ENCODE measurements at places on chromosomes 11 and 22. TPM values are rescaled to one million over a fixed set of nuclear protein-coding genes. Genes with fewer than 3 reads are reported as not detected.

DNA sequence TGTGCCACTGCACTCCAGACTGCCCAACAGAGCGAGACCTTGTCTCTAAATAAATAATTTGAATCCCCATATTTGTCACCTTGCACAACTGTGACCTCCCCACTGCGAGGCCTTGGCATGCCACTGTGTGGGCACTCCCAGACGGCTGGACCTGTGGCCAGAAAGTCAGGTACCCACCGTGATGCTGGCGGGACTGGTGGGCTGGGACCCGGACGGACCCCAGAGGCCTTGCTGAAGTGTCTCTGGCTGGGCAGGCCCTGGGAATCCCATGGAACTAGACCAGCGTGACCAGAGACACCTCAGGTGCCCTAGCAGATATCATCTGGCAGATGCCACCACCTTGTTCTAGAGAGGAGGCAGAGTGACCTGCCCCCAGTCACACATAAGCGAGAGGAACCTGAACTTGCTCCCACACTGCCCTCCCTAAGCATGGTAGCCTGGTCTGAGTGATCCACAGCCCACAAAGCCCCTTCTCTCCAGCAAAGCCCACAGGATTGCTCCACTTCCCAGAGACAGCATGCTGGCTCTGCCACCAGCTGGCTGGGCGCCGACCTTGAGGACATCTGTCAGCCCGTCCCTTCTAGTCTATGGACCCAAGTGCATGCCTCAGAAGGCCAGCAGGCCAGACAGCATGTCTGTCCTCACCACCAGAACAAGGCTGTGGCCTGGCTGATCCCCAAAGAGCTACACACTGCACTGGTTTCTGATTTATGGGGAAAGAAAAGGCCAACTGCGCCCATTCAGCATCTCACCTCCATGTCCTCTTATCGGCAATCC lies 9.5 kb downstream of the MACROD1 start:
- no peaks in the 10 kb centered on the region for H3K36me3 ChIP-seq
- H3K27me3 ChIP-seq, result no peaks in the 10 kb centered on the region
- H3K27ac ChIP-seq, result no peak overlapping the region
- H3K4me3 ChIP-seq, result no peak overlapping the region
- no peak for DNase-seq

DNA sequence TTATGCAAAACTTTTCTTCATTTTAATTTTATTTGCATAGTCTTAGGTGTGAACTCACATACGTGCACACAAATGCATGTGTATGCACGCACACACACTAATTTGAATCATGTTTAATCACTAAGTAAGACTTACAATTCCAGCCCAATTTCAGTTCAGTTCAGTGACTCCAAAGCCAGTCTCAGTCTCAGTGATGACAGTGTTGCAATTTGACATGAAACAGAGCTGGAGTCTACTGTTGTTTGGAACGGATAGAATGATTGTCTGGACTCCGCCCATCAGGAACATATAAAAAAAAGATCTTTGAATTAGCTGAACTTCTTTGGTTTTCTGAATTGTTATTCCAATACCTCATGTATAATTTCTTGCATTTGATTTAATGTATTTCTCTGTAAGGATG lies 14.9 kb upstream of the OR51S1 start:
- H3K36me3 ChIP-seq, result no peaks in the 10 kb centered on the region
- no peaks in the 10 kb centered on the region for H3K27me3 ChIP-seq
- no peak overlapping the region for H3K27ac ChIP-seq
- no peaks in the 10 kb centered on the region for H3K4me1 ChIP-seq
- no peak for DNase-seq

- H3K4me3 ChIP-seq, result no peak overlapping the region
- no peak for DNase-seq
- H3K27me3 ChIP-seq, result no peaks in the 10 kb centered on the region
Observed at GRCh38 chr22:22215659-22216449, 28.7 kb upstream of the VPREB1 start.

GRCh38 chr11:47132490-47132889 lies 44.2 kb downstream of the ARFGAP2 start:
- H3K27ac ChIP-seq, result no peak overlapping the region
- H3K36me3 ChIP-seq, result no peaks in the 10 kb centered on the region
- no peak for DNase-seq
- no peaks in the 10 kb centered on the region for H3K4me1 ChIP-seq

DNA sequence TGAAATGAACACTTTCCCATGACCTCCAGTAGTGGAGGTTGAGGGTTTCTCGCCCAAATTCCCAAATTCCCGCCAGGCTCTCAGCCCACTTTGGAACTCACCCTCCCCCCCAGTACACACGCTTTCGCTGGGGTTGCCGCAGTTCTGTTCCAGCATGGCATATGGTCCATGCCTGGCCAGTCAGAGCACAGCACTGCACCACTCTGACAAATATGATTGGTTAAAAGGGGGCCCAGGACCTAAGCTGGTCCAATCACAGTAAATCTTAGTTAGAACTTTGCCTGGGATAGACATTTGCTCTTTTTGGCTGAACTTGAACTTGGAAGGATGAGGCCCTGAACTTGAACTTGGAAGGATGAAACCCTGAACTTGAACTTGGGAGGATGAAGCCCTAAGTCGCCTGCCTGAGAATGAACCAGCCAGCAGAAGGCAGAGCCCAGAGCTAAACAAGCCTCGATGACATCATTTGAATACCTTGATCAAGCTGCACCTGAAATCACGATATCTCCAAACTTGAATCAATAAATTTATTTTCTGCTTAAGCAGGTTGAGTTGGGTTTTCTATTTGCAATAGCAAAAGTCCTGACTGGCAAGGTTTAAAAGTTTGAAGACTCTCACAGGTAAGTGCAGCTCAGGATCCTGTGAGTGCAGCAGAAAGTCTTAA lies 12.6 kb upstream of the SSTR3 start:
- no peak overlapping the region for H3K4me3 ChIP-seq
- H3K27ac ChIP-seq, result no peak overlapping the region
- no peaks in the 10 kb centered on the region for H3K36me3 ChIP-seq
- no peaks in the 10 kb centered on the region for H3K4me1 ChIP-seq
- no peak for DNase-seq
- no peaks in the 10 kb centered on the region for H3K27me3 ChIP-seq

DNA sequence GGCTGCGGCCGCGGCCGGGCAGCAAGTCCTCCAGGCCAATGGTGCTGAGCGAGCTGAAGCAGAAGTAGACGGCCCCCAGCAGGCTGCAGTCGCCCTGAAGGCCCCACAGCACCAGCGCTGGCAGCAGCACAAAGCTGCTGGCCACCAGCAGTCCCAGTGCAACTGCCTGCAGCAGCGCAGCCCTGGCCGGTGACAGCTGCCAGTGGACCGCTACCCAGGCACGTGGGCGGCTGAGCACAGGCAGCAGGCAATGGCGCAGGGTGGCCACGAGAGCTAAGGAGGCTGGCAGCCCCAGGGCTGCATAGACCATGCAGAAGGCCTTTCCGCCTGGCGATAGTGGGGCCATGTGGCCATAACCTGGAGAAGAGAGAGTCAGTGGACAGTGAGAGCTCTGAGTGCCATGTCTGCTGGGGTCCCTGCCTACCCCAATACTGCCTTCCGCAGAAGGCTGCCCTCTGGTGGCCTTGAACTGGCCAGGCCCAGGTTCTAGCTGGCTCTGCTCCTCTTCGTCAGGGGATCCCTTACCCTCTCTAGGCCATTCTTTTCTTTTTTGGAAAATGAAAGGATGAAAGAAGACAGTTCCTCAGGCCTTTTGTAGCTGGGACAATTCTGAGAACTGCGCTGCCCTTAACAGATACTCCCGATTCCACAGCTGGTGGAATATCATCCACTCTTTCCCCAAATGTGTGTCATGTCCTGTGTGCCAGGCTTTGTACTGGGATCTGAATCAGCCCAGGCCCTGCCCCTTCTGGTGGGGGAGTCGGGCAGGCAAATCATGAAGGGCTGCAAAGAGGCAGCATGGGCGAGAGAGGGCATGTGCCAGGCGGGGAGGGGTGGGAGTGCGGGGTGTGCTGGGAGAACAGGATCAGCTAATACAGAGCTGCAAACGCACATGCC lies 1.8 kb downstream of the KCNK7 start:
- no peak overlapping the region for H3K27ac ChIP-seq
- no peaks in the 10 kb centered on the region for H3K4me1 ChIP-seq
- no peak overlapping the region for H3K4me3 ChIP-seq
- no peaks in the 10 kb centered on the region for H3K27me3 ChIP-seq
- DNase-seq, result peak; percentile 46

- no peaks in the 10 kb centered on the region for H3K4me1 ChIP-seq
- no peaks in the 10 kb centered on the region for H3K36me3 ChIP-seq
- H3K27ac ChIP-seq, result no peak within 1 kb of the TSS
Observed at GRCh38 chr11:299081-299891, at the start of gene IFITM5. Gene IFITM5, minus strand, starts transcription at chr11:299526. Its CDS starts 36 bp downstream, at chr11:299490.

DNA sequence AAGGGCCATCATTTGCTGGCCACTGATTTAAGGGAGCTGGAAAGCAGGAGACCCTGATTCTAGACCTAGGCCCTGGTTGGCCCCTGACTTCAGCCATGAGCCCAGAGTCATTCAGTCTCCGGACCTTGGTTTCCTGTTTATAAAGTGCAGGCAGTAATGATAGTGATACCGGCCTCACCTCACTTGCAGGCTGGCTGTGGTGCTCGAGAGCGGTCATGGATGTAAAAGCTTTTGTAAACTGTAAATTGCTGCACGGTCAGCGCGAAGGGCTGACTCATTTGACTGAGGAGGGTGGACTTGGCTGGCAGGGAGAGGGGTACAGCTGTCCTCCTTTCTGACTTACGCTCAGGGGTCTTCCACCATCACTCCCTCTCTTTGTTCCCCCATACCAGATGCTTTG lies 37.4 kb downstream of the FBLN1 start:
- H3K27me3 ChIP-seq, result no peaks in the 10 kb centered on the region
- H3K4me3 ChIP-seq, result no peak overlapping the region
- DNase-seq, result no peak
- H3K27ac ChIP-seq, result no peak overlapping the region
- H3K36me3 ChIP-seq, result no peaks in the 10 kb centered on the region
- H3K4me1 ChIP-seq, result peaks cover 7% of the 10 kb centered on the region

DNA sequence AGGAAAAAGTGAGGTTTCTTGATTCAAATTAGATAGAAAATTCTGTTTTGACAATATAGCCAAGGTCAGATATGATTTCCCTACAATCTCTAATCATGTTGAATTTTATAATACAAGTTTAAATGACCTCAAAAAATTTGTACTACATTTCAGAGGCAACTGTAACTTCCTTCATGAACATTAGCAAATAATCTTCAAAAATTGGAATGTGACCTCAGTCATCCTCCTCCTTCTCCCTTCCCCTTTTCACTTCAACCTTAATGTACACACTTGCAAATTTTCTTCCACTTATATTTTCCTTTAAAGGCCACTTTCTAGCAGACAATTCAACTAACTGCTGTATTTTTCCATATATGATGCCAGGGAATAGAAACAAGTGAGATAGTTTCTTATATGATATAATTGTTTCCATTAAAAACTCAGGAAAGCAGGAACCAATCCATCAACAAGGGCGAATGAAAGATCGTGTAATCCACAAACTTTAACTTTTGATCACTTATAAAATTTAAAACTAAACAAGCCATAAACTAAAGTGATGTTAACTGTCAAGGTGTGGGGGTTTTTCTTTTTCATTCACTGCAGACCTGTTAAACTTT lies 60.3 kb downstream of the MAML2 start:
- DNase-seq, result no peak
- no peaks in the 10 kb centered on the region for H3K36me3 ChIP-seq
- no peak overlapping the region for H3K27ac ChIP-seq
- H3K27me3 ChIP-seq, result no peaks in the 10 kb centered on the region
- H3K4me3 ChIP-seq, result no peak overlapping the region

GRCh38 chr11:82012276-82012675 lies 721.4 kb downstream of the FAM181B start:
- no peaks in the 10 kb centered on the region for H3K4me1 ChIP-seq
- no peaks in the 10 kb centered on the region for H3K36me3 ChIP-seq
- no peaks in the 10 kb centered on the region for H3K27me3 ChIP-seq
- H3K4me3 ChIP-seq, result no peak overlapping the region

DNA sequence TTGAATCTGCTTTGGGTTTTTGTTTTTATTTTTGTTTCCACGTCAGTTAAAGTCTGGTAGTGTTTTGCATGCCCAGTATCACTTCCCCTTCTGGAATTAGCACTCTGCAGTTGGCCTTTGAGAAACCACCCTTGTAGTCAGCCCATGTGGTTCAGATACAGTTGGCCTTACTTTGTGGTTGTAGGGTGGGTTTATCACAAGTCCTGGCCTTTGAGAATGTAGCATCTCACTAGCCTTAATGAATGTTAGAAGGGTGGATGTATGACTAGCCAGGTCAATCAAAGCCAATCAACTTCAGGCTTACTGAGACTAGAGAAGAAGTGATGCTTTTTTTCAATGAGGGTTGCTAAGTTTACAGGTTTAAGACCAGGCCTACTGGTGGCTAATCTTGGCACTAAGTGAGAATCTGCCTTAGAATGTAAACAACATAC lies 19.8 kb downstream of the ARL14EP start:
- no peaks in the 10 kb centered on the region for H3K27me3 ChIP-seq
- no peak overlapping the region for H3K4me3 ChIP-seq
- no peaks in the 10 kb centered on the region for H3K36me3 ChIP-seq
- no peak overlapping the region for H3K27ac ChIP-seq
- no peaks in the 10 kb centered on the region for H3K4me1 ChIP-seq

GRCh38 chr11:122103726-122104125 lies 12.3 kb downstream of the BLID start:
- no peaks in the 10 kb centered on the region for H3K27me3 ChIP-seq
- DNase-seq, result no peak
- no peaks in the 10 kb centered on the region for H3K4me1 ChIP-seq
- no peak overlapping the region for H3K4me3 ChIP-seq

GRCh38 chr11:86938900-86939880 lies 16.0 kb downstream of the FZD4 start:
- H3K36me3 ChIP-seq, result no peaks in the 10 kb centered on the region
- H3K4me1 ChIP-seq, result peaks cover 29% of the 10 kb centered on the region
- H3K27ac ChIP-seq, result peak overlapping the region; percentile 68
- DNase-seq, result no peak

DNA sequence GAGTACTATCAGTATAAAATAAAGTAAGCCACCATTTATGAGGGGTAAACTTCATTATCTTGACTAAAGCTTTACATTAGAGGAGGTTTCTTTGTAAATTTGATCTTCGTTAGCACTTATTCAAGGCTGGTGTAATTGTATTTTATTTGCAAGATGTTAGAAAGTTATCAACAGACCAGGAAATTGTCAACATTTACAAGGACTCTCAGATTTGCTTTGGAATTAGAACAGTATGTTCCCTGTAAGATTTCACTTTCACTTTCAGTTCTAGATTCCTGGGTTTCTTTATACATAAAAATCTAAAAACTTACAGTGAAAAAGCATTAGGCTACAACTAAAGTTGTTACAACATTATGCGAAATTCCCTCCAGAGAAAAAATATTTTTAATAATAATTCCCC lies 4.6 kb upstream of the BIRC3 start:
- H3K4me1 ChIP-seq, result peaks cover under 1% of the 10 kb centered on the region
- peak overlapping the region; percentile 33 for H3K4me3 ChIP-seq
- H3K36me3 ChIP-seq, result no peaks in the 10 kb centered on the region
- no peaks in the 10 kb centered on the region for H3K27me3 ChIP-seq
- DNase-seq, result no peak

MCAM gene
- total RNA-seq, result 56.8 TPM

TSPAN18 gene
- total RNA-seq, result 19.5 TPM

CCDC116 gene
- 0.65 TPM for total RNA-seq

ABCC8 gene
- 0.43 TPM for total RNA-seq

B4GAT1 gene
- total RNA-seq, result 39.9 TPM

CABP4 gene
- total RNA-seq, result 1.6 TPM

MRGPRF gene
- 80.2 TPM for total RNA-seq

RPS25 gene
- total RNA-seq, result 6,363 TPM

ZP1 gene
- not detected for total RNA-seq

OR52I1 gene
- not detected for total RNA-seq

PRODH gene
- total RNA-seq, result 1.4 TPM

RHOD gene
- total RNA-seq, result 14.2 TPM

OSBPL5 gene
- 34.3 TPM for total RNA-seq

MMP8 gene
- total RNA-seq, result not detected

NECTIN1 gene
- total RNA-seq, result 1.5 TPM

TIMP3 gene
- 159 TPM for total RNA-seq

OR52H1 gene
- 0.89 TPM for total RNA-seq

NLRX1 gene
- total RNA-seq, result 7.2 TPM
